ENCODE measurements at places on chromosomes 7 and 10.

GRCh38 chr7:55427800-55428199 is 62.7 kb downstream of the LANCL2 start:
- no peak for DNase-seq

- DNase-seq, result no peak
These were observed 95.5 kb downstream of the CELF2 start for GRCh38 chr10:11113156-11113555.

- DNase-seq, result no peak
These were observed 14.9 kb downstream of the DUSP5 start for GRCh38 chr10:110512461-110513187.

- no peak for DNase-seq
These were observed 515.4 kb downstream of the NEBL start for GRCh38 chr10:20381761-20382160.

DNA sequence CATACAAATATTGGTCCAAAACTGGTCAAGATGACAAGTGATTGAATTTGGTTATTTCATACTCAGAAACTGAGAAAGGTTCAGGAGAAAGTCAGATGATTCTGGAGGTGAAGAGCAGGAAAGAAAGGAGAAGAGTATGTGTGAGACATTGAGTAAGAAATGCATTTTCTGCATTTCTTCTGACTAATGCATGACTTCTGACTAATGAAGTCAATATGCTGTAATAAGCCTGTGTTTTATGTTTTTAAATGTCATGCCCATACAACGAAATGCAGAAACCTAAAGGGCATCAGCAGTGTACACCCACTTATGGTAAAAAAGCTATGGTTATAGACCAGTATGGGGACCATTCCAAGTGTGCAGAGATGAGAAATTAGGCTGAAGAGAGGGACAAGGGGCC is 1227.8 kb upstream of the SORCS1 start:
- DNase-seq, result no peak

DNA sequence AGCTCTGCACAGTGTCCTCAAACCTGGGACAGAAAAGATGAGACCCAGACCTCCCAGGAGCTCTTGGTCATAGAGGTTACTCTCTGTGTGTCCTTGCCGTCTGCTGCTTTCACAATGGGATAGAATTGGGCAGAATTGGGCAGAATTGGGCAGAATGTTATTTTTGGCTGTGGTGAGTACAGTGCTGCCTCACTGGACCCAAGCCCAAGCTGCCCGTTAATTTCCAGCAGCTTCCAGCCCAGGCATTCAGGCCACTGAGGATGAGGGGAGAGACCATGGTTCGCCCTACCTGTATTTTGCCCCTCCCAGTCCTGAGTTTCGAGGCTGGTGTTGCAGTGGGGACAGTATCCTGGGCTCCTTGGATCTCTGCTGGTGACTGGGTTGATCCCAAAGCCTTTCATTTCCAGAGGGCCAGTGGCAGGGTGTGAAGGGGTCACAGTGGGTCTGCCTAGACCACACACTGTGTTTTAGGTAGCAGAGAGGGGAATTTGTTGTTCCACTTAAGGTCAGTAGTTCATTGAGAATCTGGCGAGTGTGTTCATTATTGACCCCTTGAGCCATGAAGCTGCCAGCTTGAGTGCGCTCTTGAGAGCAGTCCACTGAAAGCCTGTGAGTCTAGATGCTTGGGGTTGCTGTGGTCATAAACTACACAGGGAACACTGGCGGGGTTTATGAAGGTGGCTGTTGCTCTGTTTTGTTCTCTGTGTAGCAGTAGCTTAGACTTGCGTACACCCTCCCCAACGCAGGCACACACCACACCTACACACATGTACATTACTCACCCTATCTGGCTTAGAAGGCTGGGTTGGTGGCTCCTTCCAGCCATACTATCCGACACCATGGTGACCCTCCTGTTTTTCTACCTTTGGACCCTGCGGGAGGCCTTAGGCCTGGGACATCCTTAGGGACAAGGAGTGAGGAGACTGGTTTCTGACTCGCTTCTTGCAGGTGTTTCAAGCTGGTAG is 23.5 kb downstream of the NACAD start:
- DNase-seq, result no peak

DNA sequence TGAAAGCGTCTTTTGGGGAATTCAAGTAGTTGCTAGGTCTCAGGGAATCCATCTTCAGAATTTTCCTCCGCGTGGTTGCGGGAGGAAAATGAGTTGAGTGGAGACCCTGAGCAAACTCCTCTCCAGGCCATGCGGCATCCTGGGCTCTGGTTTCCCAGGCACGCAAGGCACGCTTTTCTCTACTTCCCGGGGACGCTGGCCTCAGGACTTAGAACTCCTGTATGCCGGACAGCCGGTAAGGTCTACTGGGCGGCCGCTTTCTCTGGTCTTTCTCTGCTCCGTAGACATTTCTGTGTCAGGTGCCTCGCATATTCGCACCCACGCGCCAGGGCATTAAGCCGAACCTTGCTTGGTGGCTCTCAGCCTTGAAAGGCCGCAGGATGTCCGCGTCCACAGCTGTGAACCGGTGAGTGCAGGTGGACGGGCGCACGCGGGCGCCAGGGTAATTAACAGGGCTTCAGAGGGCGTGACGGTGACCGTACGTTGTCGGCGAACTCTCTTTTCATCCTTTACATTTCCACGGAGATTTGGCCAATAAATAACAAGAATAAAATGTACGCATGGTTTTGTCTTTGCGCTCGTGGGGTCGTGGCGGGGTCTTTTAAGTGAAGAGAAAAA is 992 bp upstream of the RBM20 start:
- DNase-seq, result no peak

DNA sequence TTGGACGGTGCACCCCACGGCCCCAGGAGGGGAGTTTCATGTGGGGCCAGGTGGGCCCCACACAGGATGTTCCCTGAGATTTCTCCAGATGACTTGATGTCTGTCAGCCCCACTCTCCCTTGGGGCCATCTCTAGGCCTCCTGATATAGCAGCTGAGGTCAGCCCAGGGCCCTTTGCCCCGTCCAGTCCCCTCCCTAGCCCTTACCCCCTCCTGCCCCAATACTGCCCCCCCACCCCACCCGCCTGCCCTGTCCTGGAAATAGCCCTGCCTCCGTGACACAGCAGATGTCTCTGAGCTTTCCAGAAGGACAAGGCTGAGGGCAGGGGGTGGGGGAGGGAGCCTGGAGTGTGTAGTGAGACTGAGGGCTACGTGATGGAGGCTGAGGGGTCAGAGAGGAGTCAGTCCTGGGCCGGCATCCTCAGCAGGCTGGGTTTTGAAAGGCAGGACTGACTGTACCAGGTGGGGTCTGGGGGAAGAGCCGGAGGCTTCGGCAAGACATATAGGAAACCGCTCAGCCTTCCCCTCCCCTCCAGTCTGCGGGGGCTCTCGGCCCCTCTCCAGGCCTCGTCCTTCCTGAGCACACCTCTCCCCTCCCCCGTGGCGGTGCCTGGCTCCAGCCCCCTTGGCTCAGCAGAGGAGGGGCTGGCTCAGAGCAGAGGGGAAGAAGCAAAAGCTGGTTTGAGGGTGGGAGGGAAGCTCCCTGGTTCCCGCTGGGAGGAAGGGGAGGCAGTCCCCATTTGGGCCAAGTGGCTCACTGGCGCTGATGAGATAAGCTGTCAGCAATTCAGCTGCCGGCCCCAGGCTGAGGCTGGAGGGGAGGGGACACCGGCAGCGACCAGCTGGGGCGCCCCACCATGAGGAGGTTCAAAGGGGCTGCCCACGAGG is 2.0 kb downstream of the FLNC start:
- no peak for DNase-seq

GRCh38 chr7:74042746-74043522 is 15.0 kb downstream of the ELN start:
- no peak for DNase-seq

GRCh38 chr10:97547962-97548361 is 24.6 kb upstream of the ANKRD2 start:
- DNase-seq, result no peak

- DNase-seq, result no peak
These were observed 49.1 kb upstream of the FXYD4 start for GRCh38 chr10:43322331-43322730.

GRCh38 chr7:149669121-149669818 is 104.1 kb downstream of the ZNF467 start:
- DNase-seq, result no peak

GRCh38 chr7:100884736-100885439 is 4.6 kb downstream of the UFSP1 start:
- DNase-seq, result no peak
